Activated naive CD4-positive, alpha-beta T cell treated with anti-CD3 and anti-CD28 coated beads for 36 hours (primary cell): ENCODE measurements at places on chromosomes 13 and 19. TPM values are rescaled to one million over a fixed set of nuclear protein-coding genes. Genes with fewer than 3 reads are reported as not detected.
A peak's percentile ranks its signal among the peaks of the same experiment; 100 is the strongest.

The PEG3 gene
- total RNA-seq = not detected

The KIR3DL1 gene
- not detected for total RNA-seq

The PROZ gene
- not detected for total RNA-seq

The CGB8 gene
- total RNA-seq = not detected

The CD33 gene
- total RNA-seq = 0.69 TPM

The CPAMD8 gene
- 0.41 TPM for total RNA-seq

The ZNF223 gene
- 0.96 TPM for total RNA-seq

The PDX1 gene
- total RNA-seq = not detected

The ZNF850 gene
- 11.2 TPM for total RNA-seq

The OR7A5 gene
- total RNA-seq = not detected

The PGLYRP1 gene
- total RNA-seq = not detected

The TLE2 gene
- 6.5 TPM for total RNA-seq

The PRSS57 gene
- not detected for total RNA-seq

The TPTE2 gene
- not detected for total RNA-seq

- DNase-seq = no peak
These were observed 607.6 kb downstream of the SLITRK1 start for GRCh38 chr13:83274679-83275078.

DNA sequence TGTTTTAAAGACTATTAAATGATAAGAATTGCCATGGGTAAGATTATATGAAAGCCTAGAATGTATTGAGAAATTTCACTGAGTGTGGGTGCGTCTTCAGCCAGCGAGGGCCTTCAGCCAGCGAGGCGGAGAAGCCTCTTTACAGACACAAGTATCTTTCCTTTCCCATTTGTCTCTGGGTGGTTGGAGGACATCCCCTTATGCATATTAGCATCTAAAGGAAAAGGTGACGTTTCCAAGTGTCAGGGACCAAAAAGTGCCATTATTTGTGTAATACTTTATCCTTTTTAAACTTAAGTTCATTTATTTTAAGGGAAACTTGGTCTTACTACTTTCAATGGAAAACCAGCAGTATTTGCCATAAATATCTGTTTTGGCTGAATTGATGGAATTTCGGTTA lies 22.2 kb downstream of the SMARCA4 start:
- no peak for DNase-seq

DNA sequence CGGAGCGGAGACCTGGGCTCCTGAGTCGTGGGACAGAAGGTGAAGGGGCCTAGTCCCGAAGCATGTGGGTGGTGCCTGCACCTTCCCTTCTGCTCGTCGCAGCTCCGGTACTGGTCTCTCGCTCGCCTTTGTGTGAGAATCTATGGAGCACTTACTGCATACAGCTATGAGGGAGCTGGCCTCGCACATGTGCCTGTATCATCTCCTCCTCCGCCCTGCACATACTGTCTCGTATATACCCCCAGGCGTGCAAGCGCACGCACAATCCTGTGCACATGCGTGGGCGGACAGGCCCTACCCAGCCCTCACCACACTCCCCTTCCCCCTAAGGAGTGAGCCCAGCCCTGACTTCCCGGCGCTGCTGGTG lies 8.7 kb downstream of the PIK3R2 start:
- no peak for DNase-seq

- DNase-seq = no peak
These were observed 8.3 kb upstream of the DZIP1 start for GRCh38 chr13:95652821-95653220.

DNA sequence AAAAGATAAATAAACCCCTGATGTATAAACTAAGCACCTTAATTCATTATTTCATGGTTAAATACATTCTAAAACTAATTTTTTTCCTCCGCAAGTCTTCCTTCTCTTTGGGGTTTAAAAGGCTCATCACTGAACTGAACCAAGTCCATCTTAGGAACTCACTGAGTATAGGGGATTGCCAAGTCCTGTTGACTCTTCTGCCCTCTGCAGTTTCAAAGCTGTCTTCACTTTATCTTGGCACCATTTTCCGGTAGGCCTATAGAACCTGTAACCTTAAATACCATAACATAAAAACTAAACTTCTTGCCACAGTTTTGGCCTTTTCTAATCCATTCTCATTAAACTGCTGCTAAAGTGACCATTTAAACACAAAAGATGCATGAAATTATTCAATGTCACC lies 66.5 kb upstream of the USPL1 start:
- peak; percentile 30 for DNase-seq

DNA sequence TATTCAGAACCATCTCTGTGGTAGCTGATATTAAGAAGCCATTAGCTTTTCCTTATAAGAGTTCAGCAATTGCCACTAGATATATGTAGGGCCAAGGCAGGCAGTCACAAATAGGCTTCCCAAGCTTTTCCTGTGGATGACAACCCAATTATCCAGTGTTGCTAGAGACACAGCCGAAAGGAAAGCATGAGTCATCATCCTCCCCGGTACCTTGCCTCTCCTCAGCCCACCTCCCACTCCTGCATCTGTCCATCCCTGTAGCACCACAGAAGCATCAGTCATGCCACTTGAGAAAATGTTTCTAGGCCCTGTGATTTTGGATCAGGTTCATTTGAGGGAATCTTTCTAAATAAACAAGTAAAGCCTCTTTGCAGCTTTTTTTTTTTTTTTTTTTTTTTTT lies 204.3 kb downstream of the DNAJC15 start:
- no peak for DNase-seq

GRCh38 chr13:76853921-76854608 lies 32.1 kb downstream of the KCTD12 start:
- no peak for DNase-seq

- DNase-seq = peak; percentile 27
These were observed 18.1 kb upstream of the GTF3A start for GRCh38 chr13:27406178-27406939.

GRCh38 chr19:47674548-47674947 lies 38.7 kb upstream of the EHD2 start:
- no peak for DNase-seq

- no peak for DNase-seq
These were observed 10.7 kb downstream of the EPSTI1 start for GRCh38 chr13:42981317-42981716.

DNA sequence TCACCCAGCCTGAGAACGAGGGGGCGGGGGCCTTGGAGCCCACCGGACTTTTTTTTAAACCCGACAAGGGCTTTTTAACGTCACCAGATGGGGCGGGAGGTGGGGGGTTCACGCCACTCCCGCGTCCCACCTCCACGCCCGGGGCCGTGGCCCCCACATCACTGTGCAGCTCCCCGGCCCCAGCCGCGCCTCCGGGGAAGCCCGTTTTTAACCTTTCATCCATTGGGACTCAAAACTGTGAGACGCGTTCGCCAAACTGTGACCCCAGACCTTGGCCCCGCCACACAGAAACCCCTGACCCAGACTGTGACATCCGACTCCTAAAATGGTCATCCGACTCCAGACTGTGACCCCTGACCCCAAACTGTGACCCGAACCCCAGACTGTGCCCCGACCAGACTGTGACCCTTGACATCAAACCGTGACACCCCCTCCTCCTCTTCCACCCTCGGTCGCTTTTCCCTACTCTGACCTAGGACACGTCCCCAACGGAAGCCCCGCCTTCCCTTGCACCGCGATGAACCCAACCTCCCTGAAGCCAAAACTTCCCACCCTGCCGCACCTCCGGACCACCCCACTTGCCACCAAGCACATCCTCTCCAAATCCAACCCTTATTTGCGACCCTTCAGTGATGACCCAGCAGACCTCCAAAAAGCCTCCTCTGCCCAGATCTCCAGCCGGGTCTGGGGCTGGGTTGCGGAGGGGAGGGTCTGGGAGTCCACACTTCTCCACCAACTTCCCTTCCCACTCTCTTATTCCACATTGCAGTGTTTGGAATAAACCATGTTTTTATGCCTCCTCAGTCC lies 1.5 kb upstream of the GRWD1 start:
- DNase-seq = no peak

GRCh38 chr13:31199527-31199848 lies 287 bp upstream of the B3GLCT start:
- DNase-seq = no peak

GRCh38 chr13:110014719-110015118 lies 228.3 kb upstream of the IRS2 start:
- no peak for DNase-seq

- no peak for DNase-seq
These were observed 91.2 kb downstream of the KATNAL1 start for GRCh38 chr13:30216111-30216510.

- no peak for DNase-seq
These were observed 30.7 kb downstream of the PDE4A start for GRCh38 chr19:10450853-10451609.

- peak; percentile 58 for DNase-seq
These were observed 7.1 kb downstream of the GPR108 start for GRCh38 chr19:6730153-6730804.

DNA sequence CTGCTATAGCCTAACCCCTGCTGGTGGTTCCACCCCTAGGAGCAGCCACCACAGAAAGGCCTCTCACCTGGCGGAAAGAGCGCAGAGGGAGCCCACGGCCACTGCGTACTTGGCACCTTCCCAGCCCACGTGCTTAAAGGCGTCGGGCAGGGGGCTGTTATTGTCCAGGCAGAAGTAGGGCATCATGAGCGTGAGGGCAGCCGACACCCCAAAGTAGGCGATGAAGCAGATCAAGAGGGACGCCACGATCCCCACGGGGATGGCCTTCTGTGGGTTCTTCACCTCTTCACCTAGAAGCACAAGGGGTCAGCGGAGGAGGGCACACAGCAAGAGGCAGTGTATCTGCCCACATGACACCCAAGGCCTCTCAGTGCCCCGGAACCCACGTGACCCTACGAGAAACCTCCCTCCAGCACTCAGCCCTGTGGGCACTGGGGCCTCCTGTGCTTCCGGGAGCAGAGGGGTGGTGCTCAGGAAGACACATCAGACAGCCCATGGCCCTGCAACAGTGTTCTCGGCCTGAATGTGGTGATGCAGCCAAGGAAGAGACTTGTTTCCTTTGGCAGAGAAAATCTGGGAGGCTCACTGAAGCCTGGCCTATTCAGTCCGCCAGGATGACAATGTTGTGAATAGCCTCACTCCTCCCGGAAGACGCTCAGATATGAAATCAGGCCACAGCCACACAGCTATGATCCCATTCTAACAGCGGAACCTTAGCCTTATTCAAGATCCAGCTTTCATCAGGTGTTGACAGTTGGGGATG lies 72.1 kb downstream of the SLC7A1 start:
- DNase-seq = no peak

GRCh38 chr13:25042151-25042865 lies 53.6 kb upstream of the PABPC3 start:
- DNase-seq = no peak

- DNase-seq = no peak
These were observed 309.3 kb downstream of the DCT start for GRCh38 chr13:94170145-94170571.

DNA sequence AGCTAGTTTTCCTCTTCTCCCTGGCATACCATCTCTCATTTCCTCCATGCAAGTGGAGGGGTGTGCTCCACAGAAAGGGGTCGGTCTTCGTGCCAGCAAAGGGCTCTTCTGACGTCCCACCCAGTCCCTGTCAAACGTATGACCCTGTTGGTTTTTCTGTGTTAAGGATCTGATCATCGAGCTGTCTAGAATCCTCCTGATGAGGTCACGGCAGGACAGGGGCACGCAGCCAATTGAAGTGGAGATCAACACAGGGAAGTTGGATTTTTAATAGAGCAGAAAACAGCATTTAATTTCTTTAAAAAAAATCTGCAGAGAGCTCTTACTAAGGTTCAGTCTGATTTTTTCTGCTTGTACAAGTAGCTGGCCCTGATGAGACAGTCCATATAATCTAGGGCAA lies 339.4 kb downstream of the TEX29 start:
- no peak for DNase-seq

GRCh38 chr13:111401151-111401550 lies 80.7 kb downstream of the TEX29 start:
- DNase-seq = no peak

DNA sequence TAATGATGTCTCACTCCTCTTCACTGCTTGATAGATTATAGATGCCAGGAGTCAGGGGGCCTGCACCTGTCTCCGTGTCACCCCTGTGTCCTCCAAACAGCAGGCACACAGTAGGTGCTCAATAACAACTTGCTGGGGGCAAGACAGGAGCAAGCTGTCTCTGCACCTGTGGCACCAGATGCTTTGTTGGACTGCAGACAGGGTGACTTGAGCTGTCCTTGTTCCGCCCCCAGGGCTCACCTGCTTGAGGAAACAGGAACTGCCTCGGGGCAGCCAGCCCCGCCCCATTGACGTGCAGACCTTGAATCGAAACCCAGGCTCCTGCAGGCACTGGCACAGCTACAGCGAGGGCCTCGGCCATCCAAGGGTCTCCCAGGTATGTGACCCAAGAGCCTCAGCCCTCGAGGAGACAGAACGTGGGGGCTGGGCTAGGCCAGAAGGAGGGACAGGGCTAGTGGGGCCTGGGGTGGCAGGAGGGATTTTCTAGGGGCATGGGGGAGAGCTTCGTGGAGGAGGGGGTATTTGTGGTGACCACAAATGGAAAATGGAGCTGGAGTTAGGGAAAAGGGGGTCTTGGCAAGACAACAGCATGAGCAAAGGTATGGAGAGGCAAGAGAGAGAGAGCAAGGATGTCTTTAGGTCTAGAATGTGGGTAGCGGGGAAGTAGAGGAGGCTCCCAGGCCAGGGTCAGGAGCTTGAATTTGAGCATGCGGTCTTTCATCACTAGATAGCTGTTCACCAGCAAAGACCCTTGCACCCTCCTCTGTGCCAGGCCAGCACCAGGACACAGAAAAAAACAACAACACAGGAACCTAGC lies at the start of gene HSH2D:
Gene HSH2D (plus strand): TSS at position 287 of the 817 bp plus-strand sequence. CDS start 5,066 bp downstream, outside the sequence.
- peak; percentile 90 for DNase-seq

GRCh38 chr19:17333611-17334413 lies 843 bp downstream of the ANO8 start:
- DNase-seq = peak; percentile 90

DNA sequence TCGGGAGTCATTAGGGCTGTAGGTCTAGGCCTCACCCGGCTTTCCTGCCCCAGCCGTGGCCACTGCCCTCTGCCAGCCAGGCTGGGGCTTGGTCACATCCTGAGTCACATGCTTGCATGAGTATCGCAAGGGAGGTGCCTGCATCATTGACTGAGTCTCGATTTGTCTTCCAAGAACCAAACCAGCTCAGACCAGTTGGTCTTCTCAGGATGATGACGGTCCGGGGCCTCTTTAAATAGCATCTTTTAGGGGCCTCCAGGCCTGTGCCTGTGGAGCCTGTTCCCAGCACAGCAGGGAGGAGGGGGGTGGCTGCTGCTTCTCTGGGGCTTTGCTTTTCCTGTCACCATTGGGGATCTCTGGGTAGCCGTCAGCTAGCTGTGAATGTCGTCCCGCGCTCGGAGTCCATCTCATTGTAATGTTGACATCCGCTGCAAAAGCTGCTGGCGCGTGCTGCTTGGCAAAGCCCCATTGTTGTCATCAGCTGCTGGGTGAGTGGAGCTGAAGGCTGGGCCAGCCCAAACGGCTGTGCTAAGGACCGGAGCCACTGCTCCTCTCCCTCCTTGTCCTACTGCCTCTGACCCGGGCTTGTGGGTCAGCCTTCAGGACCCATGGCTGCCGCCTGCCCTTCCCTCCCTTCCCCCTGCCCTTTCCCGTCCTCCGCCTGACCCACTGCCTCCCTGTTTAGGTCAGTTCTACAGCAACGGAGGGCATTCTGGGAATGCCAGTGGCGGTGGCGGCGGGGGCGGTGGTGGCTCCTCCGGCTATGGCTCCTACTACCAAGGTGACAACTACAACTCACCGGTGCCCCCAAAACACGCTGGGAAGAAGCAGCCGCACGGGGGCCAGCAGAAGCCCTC lies 14.3 kb upstream of the QTRT1 start:
- no peak for DNase-seq

- no peak for DNase-seq
These were observed 20.4 kb upstream of the DCUN1D2 start for GRCh38 chr13:113510871-113511270.
